NCI-H146 (cell line): ENCODE measurements at places on chromosomes 13 and 19.
A peak's percentile ranks its signal among the peaks of the same experiment; 100 is the strongest.

DNA sequence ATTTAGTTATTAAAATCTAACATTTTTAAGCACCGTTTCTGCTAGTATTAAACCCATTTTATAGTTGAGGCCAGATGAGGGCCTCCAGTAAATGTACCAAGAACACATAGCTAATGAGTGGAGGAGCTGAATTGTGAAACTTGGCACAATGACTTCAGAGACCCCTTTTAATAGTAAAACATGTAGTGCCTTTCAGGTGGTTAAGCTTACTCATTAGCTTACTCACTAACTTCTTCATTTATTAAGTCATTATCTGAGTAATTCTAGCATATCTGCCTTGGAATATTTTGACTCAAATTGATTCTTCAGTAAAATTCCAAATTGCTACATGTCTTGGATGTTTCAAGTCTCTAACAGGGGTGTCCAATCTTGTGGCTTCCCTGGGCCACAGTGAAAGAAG, 735.2 kb downstream of the LIG4 start:
- DNase-seq, result no peak

DNA sequence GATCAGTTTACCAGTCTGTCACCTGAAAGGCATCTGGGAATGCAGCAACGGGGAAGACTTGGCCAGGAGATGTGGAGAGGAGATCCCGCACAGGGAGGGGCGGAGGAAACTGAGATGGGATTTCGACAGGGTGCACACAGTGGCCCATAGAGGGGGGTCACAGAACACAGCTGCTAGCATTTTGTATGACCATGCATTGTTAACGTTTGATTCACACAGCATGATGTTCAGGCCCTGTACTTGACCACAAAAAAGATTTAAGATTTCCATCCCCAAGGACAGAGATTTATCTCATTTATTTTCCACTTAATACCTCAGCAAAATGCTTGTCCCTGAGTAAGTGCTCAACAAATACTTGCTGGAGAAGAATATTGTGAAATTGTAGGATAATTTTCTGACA, 63.2 kb downstream of the RAB20 start:
- no peak for DNase-seq

DNA sequence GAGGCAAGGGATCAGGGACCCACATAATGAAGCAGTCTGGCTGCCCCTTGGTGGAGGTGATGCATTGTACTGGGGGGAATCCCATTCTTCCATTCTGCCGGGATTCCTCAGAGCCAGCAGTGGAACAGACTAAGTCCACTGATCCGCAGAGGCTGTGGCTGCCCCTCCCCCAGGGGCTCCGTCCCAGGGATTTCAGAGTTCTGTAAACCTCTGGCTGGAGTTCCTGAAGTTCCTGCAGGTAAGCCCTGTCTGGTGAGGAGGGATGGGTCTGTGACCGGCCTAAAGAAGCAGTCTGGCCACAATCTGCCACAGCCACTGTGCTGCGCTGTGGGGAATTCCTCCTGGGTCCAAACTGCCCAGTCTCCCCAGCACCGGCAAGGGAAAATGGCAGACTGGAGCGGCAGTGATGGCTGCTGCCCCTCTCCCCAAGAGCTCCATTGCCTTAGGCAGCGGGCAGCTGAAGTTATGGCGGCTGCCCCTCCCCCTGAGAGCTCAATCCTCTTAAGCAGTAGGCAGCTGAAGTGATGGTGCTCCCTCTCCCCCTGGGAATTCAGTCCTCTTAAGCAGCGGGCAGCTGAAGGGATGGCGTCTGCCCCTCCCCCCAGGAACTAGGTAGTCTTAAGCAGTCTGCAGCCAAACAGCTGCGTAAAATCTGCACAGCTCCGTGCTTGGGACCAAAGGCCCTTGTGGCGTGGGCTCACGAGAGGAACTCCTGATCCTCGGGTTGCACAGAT, 155.7 kb downstream of the PCDH17 start:
- DNase-seq, result peak; percentile 91

DNA sequence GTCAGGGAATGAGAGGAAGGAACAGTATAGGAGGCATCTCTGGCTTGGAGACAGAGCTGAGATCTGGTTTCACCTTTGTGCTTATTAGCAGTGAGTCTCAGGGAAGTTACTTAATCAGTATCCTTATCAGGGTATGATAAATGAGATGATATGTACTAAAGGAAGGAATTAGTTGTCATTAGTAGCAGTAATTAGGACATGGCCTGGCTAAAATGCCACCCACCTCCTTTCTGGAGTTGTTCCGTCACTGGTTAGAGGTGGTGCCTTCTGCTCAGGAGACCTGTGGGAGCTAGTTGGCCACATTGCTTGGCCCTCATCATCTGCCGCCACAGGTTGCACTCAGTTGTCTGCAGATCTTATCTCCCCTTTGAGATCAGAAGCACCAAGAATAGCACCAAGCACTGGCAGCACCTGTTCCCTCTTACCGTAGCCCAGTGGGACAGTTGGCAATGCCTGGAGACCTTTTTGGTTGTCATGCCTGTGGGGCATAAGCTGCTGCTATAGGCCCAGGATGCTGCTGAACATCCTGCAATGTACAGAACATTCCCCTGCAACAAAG, 4.7 kb downstream of the GPATCH1 start:
- peak; percentile 17 for DNase-seq

DNA sequence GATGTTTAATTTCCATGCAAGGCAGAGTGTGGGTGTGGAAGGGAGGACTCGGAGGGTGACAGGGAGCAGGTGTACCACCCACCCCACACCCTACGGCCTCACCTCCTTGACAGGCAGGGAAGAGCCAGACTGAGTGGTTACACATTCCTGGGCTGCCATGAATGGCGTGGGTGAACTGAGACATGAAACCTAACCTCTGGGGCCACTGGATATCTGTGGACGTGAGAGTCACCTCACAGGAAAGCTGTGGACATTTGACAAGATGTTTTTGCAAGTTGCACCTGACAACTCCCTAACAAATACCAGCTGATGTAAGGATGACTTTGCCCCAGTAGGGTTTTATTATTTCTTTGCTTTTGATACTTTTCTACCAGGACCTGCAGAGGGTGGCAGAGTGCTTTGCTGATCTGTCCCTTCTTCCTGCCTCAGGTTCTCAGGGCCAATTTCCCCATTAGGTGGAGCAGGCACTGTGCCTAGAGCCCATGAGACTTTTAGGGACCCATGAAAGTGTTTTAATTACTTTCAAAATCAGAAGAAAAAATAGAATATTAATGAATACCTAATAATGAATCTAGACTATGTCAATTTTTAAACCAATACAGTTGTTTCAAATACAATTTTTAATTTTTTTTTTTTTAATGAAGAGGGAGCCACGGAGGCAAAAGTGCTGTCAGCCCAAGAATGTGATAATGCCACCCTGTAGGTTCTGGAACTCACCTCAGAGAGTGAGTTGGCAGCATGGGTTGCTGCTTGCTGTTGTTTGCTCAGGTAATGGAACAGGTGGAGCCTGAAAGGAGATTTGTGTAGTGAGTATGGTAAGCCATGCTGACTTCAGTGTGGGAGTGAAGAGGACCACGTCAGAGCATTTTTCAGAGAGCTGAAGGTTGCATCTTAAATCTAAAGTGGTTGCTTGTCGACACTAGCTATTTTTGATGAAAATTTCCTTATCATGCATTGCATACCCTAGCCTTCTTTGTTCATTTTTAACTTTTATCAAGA, 58.0 kb upstream of the CYSLTR2 start:
- DNase-seq, result peak; percentile 29

DNA sequence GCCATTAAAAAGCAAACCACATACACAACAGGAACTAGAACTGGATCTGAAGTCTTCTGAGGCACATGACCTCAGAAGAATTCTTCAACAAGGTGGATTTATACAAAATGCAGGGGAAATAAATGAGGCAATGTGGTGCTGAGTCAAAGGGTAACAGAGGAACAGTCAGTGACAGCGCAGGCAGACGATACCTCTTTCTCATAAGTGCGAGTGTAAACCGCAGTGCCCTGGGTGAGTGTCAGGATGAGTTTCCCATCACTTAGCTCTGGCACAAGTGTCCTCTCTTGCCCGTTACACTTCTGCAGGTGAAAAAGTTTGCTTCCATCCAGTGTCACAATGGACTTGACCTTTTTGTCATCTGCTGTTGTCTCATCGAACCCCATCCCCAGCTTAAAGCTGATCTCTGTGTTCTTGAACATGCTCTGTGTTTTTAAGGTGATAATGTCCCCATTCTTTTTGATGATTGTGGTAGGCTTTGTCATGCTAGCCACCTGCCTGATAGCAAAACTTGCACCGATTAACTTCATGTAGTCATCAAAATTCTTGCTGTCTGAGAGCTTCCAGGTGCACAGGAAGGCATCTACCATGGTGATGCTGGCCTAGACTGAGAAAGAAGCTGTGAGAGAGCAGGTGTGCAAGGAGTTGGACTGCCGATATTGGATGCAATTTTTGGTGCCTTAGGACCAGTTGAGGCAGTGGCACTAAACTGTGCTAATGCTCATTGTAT, 97.3 kb downstream of the AKAP11 start:
- DNase-seq, result no peak

GRCh38 chr19:55390461-55390880, 4.7 kb downstream of the RPL28 start:
- DNase-seq, result peak; percentile 81
